D341Med (cell line): ENCODE measurements at places on chromosomes 5 and 9.

- no peak for DNase-seq
Measured at GRCh38 chr5:180098991-180099732, 27.6 kb upstream of the RNF130 start.

GRCh38 chr5:30890377-30890776 is 303.1 kb upstream of the CDH6 start:
- no peak for DNase-seq

DNA sequence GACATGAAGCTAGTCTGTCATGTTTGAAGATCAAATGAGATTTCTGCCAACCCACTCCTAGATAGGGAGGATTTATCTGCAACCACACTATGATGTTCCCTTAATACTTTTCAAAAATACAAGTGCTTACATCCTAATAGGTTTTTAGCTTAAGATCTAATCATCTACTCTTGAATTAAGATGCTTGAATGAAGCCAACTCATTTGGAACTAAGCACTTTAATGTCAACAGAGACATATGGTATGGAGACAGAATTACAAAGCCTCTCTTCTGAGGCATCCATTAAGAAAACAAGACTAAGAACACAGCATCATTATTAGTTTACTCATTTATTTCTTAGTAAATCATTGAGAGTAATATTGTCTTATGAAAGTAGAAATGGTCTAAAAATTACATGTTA is 139.3 kb upstream of the NFIB start:
- no peak for DNase-seq

DNA sequence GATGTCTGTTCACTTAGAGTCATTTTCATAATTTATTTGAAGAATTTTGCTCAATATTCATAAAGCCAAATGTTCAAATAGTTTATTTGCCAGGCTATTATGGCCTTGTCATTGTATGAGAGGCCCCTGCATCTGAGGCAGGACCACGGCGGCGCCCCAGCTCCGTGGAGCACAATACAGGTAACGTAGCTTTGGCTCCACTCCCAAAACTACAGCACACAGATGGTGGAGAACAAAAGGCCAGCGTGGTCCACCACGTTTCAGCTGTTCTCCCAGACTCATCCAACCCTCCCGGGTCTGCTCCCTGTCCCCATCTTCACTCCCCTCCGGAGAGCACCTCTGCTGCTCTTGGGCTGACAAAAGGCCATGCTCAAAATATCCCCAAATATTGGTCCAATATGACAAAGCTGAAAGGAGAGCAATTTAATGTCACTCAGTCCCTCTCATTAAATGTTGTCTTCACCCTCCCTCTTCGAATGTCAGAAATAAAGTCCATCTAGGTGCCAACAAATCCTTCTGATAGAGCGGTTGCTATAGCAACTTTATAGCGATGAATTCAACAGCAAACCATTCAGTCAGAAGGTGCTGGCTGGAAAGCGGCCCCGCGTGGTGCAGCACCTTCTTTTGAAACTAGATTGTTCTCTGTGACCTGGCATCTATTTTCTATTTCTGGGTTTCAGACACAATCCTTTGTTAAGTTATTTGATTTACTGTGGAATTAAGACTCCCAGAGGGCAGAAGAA is 504.3 kb downstream of the ARHGEF28 start:
- DNase-seq: no peak

DNA sequence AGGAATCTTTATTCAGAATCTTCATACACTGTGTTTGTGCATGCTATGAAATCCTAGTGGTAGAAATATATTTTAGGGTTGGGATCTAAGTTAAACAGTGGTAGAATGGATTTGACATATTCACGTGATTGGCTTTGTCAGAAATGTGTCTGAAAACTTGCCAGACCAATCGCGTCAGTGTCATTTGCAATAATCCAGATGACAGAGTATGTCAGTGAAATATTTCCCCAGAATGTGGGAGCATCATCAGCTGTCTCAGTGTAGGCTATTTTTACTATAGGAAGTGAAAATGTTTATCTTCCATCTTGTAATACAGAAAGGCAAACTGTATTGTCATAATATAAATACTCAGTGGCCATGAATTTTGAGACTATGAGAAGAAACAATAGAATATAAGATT is 220.6 kb upstream of the EDIL3 start:
- DNase-seq: no peak

- no peak for DNase-seq
Measured at GRCh38 chr9:5563886-5564285, 53.6 kb downstream of the PDCD1LG2 start.
